Globus pallidus (tissue), 1 donor: ENCODE measurements at places on chromosomes 5 and 9.

DNA sequence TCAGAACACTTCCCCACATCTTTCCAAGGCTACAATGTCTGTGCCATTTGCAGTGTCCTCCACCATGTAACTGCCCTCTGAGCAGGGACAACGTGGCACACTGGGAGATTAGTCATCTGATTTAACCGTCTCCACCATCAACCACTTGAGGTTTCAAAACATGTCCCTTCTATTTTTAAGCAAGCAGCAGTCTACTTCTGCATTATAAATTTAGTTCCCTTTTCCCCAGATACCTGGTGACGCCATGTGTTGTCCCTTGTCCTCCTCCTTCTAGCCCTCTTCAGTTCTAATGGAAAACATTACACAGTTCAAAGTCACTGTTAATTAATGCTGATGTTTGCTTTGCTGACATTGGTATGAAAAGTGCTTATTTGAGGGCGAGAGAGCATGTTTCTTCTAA lies 52.8 kb downstream of the ATP10B start:
- no peak for DNase-seq

DNA sequence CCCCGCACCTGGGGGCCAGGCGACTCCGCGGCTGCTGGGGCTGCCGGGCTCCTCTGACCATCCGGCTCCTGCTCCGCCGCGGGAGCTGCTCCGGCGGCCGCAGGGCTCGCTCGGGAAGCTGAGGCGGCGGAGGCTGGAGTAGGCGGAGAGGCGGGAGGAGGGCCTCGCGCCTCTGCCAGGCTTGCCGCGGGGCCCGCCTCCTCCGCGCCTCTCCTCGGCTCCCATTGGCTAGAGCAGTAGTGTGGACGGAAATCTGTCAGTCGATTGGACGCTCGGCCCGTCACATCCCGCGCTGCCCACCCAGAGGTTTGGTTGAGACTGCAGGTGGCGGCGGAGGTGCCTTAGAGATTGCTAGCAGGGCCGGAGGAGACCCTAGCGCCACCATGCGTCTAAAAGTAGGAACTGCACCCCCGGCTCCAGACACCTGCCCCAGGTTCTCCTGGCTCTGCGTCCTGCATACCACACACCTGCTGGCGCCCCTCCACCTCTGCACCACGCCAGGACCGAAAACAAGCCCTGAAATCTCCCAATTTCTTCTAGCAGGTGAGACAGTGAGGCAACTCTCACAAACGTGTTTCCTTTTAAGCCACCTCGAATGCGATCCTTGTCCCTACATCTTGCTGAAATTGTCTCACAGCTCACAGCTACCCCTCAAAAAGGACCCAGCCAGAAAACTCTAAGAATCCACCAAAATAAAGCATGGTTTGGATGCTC lies at the start of gene SCAI:
Gene SCAI, minus strand, starts transcription at position 152 of the 714 bp plus-strand sequence. Its CDS starts 91 bp downstream, at position 61.
- DNase-seq: peak; percentile 99

DNA sequence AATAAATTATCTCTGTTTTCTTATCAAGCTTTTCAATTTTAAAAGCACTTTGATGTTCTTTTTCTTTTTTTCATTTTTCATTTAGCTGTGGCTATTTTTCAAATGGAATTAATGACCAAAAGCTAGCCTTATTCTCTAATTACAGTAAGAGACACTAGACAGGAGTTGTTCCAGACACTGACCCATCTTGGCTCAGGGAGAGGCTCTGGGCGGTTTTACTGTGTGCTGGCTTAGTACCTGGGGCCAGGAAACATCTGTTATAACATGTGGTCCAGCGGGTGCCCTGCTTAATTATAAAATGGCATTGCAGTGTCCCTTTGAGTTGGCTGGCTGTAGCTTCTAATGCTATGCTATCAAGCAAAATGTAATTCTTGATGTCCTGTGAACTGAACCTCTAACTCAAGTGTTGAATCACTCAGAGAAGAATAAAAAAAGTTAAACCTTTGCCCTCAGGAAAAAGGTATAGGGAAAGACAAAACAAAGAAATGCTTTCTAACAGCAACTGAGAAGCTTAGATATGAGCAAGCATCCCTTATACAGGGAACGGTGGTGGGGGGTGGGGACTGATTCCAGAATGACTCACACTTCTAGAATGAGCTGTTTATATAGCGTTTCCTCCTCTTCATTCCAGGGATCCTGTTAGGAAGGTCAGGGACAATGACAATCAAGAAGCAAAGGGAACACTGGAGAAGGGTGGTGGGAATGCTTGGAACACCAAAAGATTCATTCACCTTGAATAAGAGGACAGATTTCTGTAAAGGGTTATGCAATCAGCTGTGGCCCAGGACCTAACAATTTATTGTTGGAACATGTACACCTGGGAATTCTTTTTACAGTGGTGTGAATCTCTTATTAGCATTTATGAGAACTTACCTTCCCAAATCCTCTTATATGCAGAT lies 58.7 kb upstream of the NFIB start:
- DNase-seq: no peak

DNA sequence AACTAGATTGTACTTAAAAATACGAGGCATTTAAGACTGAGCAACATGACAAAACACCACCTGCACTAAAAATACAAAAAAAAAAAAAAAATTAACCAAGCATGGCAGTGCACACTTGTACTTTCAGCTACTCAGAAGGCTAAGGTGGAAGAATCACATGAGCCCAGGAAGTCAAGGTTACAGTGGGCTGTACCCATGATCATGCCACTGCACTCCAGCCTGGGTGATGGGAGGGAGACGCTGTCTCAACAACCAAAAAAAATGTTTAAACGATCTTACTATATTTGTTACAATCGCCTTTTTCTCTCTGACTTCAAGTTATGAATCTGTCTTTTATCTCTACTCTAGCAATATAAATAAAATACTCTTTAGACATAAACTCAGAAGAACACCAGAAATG lies 1454.3 kb downstream of the MAT2B start:
- DNase-seq: no peak

GRCh38 chr5:3325972-3326840 lies 269.4 kb upstream of the IRX1 start:
- DNase-seq: no peak

GRCh38 chr5:143484601-143485000 lies 81.1 kb upstream of the NR3C1 start:
- no peak for DNase-seq

DNA sequence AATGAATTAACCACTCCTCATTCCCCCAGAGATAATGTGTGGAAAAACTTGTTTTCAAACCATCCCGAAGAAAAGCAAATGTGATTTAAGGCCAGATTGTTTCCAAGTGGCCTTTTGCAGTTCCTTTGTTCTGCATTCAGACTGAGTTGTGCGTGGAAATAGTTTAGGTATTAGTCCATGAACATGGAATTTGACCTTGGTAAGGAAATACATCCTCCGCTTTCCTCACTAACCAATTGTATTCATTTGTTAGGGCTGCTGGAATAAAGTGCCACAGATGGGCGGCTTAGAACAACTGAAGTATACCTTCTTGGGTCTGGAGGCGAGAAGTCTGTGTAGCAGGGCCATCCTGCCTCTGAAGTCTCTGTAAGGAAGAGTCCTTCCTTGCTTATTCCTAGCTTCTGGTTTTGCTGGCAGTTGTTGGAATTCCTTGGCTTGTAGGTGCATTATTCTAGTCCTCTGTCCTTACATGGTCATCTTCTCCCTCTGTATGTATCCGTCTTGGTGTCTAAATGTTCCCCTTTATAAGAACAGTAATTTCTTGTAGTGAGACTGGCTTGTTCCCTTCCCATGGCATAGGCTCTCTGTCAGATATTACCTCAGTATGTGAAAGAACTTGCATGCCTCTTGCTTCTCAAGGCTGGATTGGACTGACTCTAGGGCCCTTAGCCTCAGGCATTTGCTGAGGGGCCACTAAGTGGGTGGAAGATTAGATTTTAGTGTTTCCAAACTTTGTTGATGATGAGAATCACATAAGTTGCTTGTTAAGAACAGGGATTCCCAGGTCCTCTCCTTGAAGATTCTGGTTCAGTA lies 53.9 kb downstream of the RAI14 start:
- DNase-seq: no peak

DNA sequence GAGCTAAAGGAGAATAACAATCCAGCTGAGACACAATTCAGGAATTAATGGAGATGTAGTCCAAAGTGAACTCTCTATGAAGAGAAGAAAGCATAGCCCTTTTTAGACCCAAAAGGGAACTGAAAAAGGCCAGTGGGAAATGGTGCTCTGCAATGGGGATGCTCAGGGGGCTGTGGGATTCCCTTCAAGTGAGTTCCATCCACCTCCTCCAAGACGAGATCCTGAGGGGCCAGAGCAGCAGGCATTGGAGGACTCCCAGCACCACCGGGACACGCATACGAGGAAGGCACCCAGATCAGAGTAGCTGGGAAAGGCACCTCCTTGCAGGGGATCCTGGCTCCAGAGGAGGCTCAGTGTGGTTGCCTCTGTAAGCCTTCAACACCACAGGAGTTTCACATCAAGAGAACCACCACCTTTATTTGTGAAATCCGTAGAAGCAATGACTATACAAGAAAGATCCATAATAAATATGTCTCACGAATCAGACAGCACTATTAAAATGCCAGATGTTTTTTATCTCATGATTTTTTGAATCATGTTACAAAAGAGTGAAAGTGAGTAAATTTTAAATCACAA lies 288.2 kb downstream of the MED10 start:
- DNase-seq: no peak

- no peak for DNase-seq
Observed at GRCh38 chr5:159422361-159422760, 92.1 kb upstream of the IL12B start.

DNA sequence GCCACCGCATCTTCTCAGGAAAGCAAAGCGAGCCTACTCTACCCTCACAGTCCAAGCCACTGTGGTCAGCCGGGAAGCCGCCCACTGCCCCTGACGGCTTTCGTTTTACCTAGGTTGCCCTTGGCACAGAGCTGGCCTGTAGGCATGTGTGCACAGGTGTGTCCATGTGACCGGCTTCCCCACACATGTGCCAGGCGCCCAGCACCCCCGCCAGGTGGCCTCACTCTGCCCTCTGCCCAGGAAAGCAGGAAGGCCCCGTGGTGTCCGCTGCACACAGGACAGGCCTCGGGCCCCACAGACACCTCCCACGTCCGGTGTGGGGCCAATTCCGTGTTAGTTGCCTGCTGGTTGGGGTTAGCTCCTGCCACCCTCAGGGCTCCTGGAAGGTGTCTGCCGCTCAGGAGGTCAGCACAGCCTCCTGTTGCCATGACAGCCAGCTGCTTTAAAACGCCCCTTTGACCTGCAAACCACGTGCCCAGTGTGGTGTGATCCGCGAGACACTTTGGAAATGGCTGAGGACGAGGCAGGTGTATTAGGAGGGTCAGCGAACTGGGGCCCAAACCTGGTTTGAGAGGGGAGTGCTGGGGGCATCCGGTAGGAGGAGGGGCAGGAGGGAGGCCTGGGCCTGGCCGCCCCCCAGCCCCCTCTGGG lies 28.7 kb downstream of the TPPP start:
- no peak for DNase-seq

- peak; percentile 94 for DNase-seq
Observed at GRCh38 chr9:127021664-127022363, 100.6 kb downstream of the ANGPTL2 start.

GRCh38 chr5:61905613-61906012 lies 400.4 kb upstream of the KIF2A start:
- no peak for DNase-seq

DNA sequence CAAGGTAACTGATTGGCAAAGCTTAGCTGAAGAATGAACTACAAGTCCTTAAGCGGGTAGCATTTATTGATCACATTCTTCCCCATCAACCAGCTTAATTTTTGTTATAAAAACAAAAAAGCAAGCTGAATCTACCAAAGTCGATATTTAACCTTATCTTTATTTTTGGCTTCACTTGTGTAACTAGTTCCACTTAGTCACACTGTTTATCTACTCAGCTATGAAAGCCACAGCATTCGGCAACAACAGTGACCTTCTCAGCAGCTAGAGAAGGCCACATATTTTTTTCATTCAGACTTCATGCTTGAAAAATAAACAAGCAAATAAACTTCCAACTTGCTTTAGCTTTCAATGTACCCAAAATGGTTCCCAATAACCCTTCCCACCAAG lies 69.4 kb downstream of the KLHL3 start:
- no peak for DNase-seq

DNA sequence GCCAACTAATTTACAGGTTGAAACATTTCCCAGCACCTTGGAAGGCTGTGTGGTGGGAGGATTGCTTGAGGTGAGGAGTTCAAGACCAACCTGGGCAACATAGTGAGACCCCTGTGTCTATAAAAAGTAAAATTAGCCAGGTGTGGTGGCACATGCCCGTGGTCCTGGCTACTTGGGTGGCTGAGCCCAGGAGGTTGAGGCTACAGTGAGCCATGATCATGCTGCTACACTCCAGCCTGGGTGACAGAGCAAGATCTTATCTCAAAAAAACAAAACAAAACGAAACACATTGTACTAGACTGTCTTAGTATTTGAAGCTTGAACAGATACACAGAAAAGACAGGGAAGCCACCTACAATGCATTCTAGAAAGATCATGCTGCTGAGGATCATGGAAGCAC lies 2.8 kb upstream of the HSDL2 start:
- no peak for DNase-seq

GRCh38 chr5:153991168-153991567 lies 47.5 kb downstream of the FAM114A2 start:
- DNase-seq: no peak

- DNase-seq: no peak
Observed at GRCh38 chr9:88418025-88418424, 29.8 kb downstream of the SPIN1 start.

DNA sequence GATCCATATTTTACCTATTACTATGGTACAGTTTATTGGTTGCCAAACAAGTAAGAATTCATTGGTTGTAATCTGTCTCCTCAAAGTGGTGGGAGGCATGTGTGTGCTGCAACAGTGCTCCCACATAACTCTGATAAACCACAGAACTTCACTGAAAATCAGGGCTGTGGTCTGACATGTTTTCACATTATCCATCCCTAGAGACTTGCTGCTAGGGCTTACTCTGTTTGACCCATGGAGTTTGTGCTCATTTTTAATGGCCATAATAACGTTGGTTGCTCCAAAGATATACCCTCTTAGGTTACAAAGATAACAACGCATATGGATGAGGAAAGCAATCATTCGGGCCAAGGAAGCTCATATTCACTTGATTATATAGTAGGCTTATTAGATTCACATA lies 37.0 kb downstream of the HACD4 start:
- no peak for DNase-seq

DNA sequence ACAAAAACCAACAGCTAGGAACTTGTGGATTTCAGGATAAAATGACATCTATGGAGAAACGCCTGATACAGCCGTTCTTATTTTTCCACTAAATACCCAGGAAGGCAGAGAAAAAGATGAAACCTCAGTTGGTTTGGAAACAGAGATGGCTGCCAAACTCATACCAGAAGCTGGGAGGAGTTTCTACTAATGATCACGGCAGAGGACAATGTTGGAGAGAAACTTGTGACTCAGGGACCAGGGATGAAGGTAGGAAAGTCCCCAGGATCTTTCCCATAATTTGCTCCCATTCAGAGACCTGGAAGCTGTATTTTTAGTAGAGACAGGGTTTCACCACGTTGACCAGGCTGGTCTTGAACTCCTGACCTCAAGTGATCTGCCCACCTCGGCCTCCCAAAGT lies 187.1 kb upstream of the IER5L start:
- DNase-seq: no peak

- no peak for DNase-seq
Observed at GRCh38 chr9:111433082-111433481, 51.1 kb downstream of the ECPAS start.
